Muscle of arm (tissue), 14 donors: ENCODE measurements at places on chromosomes 16 and 17.

DNA sequence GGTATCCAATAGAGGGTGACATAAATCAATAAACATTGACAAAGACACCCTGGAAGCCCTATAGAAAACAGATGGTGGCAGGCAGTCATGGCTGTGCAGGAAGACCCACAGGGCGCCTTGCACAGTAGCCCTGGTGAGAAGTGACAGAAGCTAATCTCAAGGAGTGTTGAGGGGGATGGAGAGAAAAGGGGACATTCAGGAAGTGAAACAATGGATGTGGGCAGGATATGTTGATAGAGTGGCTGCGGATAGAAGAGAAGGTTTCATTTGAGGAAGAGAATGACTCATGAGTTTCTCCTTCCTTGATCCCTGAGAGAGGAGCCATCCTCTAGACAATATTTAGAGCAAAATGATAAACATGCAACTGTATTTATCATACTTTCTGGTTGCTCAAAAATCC, 468.8 kb upstream of the HSBP1 start:
- DNase-seq = no peak

DNA sequence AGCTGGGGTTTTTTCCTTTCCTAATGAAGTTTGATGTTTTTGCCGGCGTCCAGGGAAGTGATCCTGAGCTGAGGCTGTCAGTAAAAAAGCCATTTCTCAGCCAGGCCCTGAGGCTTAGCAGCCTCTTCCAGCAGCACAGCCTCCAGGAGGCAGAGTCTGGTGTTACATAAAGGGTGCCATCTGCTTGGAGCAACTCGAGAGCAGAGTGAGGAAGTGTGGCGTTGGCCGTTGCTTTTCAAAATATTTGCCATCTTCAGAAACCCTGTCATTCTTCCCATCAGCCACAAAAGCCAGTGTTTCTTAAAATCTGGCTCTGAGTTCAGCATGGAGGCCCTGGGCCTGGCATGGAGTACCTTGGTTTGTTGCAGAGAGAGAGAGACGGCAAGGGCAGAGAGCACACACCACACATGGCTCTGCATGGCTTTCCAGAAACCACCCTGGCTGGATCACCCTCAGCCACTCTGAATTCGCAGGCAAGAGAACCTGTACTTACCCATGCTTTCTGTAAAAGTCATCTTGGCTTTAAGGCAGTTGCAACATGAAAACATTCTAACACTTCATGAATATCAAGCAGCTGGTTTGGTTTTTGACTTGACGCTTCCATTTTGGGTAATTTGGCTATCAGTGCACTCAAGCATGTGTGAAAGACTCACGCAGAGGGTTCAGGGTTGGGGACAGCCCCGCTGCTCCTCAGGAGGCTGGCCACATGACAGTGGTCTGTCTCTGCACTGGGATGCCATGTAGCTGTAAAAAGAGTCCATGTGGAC, 21.0 kb downstream of the PMM2 start:
- no peak for DNase-seq

DNA sequence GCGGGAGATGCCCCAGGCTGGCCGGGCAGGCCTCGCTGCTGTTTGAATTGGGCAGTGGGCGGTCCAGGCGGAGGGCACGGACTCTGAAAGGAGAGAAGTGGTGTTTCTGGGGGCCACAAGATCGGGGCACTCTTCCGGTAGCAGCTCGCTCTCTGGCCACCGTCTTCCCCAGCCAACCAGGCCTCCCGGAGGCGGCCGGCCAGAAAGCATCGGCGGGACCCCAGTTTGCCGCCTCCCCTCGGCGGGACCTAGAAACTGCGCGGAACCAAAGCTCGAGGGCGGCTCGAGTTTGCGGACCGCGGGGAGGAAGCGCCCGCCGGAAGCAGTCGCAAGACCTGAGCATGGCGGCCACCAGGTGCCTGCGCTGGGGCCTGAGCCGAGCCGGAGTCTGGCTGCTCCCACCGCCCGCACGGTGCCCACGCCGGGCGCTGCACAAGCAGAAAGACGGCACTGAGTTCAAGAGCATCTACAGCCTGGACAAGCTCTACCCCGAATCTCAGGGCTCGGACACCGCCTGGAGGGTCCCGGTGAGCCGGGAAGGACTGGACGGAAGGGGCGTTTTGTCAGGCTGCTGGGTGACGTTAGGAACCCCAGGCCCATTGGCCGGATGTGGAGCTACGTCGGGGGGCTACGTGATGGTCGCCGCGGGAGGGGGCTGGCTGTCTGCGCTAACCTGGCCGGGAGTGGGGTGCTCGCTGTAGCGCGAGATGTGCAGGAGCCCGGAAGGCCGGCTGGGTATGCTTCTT, at the start of gene MRPL58:
TSS of gene MRPL58 (plus strand) at position 325 of the 746 bp plus-strand sequence. CDS start at position 342, 17 bp downstream.
- peak; percentile 85 for DNase-seq

DNA sequence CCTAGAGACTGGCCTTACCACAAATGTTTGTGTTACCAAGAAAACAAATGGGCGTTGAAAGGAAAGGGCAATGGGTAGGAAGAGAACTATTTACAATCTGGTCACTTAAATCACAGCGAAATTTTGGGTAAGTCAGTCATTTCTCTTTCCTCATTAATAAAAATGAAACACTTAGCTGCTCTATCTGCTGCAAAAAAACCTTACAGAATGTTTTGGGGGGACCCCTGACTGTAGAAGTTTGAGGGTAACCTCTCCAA, 742 bp upstream of the NUTF2 start:
- no peak for DNase-seq

DNA sequence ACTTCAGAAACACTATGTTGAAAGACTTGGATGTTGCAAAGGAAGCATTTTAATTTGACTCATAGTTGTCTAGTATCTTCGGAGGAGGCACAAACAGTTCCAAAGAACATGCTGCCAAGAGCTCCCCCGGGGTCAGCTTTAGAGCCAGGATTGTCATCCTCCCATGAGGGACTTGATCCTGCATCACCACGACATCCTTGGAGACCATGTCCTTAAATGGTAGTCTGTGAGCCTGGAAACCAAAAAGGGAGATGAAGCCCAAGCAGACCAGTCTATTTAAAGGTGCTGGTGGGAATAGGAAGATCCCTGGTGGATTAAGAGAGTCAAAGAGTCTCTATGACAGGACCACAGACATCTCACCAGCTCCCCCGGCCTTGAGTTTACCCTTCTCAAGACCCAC, 33.3 kb upstream of the DYNLRB2 start:
- DNase-seq = no peak

GRCh38 chr16:27515874-27516353, 33.8 kb downstream of the GTF3C1 start:
- no peak for DNase-seq
